ENCODE measurements at places on chromosomes 1 and 21. TPM values are rescaled to one million over a fixed set of nuclear protein-coding genes. Genes with fewer than 3 reads are reported as not detected.

- no peak for DNase-seq
Measured at GRCh38 chr1:224057461-224058199, 56.3 kb upstream of the FBXO28 start.

DNA sequence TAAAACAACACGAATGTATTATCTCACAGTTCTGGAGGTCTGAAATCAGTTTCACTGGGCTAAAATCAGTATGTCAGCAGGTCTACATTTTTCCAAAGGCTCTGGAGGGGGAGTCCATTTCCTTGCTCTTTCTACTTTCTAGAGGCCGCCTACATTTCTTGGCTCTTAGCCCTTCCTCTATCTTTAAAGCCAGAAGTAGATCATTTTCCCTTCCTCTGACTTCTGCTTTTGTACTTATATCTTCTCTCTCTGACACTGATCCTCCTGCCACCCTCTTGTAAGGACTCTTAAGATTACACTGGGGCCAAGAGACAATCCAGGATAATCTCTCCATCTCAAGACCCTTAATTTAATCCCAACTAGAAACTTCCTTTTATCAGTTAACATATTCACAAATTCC, 41.4 kb downstream of the MSH4 start:
- DNase-seq = no peak

DNA sequence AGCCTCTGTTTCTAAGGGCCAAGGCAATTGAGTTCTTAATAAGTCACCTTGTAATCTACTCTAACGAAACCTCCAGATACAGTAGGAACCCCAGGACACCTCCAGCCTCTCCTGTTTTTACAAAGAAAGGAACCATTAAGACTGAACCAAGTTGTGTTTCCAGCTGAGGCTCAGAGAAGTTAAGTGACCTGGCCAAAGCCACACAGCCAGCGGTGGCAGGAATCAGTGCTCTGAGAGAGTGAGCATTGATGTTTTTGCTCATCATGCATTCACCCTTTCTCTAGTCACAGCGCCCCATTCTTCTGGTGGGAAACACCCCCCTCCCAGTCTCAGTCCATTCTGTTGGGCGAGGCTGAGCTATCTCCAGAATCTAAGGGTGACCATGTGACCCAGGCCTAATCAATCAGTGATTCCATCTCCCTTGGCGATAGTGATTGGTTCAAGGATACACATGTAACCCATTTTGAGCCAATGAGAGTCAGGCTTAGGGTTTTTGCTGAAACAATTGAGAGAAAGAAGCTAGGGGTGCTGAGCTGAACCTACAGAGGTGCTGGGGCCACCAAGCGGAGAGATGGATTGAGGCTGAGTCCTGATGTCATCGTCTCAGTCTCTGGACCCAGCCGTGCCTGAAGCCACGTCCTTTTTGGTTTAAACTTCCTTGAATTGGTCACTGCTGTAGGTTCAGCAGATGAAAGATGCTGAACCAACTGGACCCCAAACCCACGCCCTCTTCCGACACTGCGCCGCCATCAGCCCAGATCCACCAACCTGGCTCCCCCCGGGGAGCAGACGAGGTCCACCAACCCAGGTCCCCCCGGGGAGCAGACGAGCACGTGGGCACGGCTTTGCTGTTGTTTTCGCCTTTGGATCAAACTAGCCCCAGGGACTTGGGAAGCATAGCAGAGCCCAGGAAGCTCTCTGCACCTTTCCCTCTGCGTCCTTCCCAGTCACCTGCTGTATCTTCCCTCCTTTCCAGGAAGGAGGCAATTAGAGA, 28.0 kb upstream of the RERE start:
- DNase-seq = no peak

GRCh38 chr1:92538413-92539061, 51.8 kb upstream of the GFI1 start:
- no peak for DNase-seq

GRCh38 chr1:116943438-116943837, 33.7 kb downstream of the PTGFRN start:
- no peak for DNase-seq

DNA sequence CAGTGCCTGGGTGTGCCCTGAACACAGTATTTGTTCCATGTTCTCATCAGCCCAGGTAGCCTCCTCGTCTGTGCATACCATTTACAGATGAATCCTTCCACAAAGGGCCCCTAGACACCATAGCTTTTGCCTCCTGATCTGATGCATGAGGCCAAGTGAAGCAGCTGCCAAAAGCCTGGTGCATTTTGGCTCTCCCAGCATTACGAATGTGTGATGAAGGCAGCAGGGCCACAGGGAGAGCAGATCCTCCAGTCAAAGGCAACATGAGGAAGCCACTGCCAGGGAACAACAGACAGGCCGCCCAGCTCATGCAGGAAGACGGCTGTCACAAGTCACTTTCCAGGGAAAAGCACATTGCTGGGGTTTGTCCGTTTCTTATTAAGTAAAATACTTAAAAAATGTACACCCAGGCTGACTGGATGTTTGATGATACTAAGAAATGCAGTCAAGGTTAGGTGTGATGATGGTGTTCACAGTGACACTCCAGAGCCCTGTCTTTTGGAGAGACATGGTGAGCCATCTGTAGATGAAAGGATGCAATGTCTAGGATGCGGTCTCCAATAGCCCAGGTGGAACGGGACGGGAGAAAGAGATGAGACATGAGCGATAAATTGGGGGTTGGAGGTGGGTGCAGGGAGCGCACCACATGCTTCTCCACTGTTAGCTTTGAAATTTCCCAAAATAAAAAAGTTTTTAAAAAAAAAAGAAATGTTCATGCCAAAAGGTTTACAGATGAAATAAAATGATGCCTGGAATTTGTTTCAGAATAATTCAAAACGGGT, 48.7 kb downstream of the NPHP4 start:
- DNase-seq = no peak

GRCh38 chr1:168293356-168293755, 12.7 kb downstream of the TBX19 start:
- no peak for DNase-seq

Gene NPPB
- polyA plus RNA-seq = 6.7 TPM

Gene AGTRAP
- polyA plus RNA-seq = 77.5 TPM

Gene ANGPTL7
- polyA plus RNA-seq = 50.5 TPM

Gene LINGO4
- polyA plus RNA-seq = not detected

Data from hepatocyte (in vitro differentiated cells).